AG20443 (cell line): ENCODE measurements at places on chromosomes 7 and 10.
A peak's percentile ranks its signal among the peaks of the same experiment; 100 is the strongest.

- DNase-seq: no peak
Observed at GRCh38 chr10:113030453-113030852, 80.4 kb downstream of the TCF7L2 start.

- no peak for DNase-seq
Observed at GRCh38 chr7:24731313-24731712, 26.0 kb downstream of the GSDME start.

- DNase-seq: no peak
Observed at GRCh38 chr7:1639532-1640175, 30.4 kb upstream of the ELFN1 start.

DNA sequence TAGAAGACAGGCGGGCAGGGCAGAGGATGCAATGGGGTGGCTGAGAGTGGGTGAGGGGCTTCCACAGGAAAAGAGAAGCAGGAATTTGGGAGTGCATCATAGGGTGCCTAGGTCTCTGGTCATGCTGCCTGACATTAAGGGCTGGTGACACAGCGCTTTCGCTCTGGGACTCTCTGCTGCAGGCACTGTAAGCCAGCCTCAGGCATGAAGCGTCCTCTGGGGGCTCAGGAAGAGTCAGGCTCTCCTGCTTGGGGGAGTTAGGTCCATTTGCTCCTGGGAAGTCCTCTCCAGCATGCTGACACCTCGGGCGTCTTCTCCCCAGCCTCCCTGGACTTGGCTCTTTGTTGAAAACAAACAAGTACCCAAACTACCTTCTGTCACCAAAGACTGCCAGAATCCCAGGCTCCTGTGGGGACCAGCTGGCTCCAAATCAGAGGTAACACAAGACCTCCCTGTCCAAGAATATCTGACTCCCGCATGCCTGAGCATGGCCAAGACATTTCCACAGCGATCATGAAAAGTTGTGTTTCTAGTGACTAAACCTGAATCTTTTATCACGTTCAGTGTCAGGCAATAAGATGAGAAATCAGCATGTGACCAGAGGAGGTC is 55.4 kb downstream of the GPR26 start:
- no peak for DNase-seq

GRCh38 chr7:15248514-15248913 is 313.3 kb downstream of the AGMO start:
- DNase-seq: no peak

DNA sequence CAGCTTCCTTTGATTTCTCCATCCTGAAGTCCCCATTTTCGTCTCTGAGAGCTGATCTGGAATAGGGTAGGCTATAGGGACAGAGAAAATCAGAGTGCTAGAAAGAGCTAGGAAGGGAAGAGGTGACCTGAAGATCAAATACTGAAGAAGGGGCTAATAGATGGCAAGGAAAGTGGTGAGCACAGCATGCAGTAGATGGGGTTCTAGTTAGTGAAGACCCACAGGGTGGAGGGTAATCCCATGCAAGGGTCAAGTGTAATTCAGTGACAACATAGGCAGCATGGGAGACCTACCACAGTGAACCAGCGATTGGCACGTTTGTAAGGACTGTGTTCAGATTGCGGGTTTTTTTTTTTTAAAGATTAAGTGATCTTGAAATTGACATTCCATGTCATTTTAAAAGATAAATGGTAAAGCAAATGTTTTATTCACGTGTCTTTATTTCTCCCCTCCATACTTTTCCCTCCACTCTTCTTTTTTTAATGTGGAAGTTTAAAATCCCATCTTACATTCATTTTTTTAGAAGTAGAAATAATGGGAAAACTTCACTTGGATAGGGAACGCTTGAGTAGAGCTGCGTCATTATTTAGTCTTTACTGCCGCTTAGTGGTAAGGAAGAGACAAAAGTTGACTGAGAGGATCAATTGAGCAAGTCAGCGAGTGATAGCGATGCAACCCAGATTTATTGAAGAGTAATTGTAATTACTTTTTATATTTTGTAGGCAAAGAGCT is 21.0 kb upstream of the ABI1 start:
- peak; percentile 69 for DNase-seq

GRCh38 chr7:26101361-26102151 is 50.4 kb upstream of the NFE2L3 start:
- DNase-seq: no peak

DNA sequence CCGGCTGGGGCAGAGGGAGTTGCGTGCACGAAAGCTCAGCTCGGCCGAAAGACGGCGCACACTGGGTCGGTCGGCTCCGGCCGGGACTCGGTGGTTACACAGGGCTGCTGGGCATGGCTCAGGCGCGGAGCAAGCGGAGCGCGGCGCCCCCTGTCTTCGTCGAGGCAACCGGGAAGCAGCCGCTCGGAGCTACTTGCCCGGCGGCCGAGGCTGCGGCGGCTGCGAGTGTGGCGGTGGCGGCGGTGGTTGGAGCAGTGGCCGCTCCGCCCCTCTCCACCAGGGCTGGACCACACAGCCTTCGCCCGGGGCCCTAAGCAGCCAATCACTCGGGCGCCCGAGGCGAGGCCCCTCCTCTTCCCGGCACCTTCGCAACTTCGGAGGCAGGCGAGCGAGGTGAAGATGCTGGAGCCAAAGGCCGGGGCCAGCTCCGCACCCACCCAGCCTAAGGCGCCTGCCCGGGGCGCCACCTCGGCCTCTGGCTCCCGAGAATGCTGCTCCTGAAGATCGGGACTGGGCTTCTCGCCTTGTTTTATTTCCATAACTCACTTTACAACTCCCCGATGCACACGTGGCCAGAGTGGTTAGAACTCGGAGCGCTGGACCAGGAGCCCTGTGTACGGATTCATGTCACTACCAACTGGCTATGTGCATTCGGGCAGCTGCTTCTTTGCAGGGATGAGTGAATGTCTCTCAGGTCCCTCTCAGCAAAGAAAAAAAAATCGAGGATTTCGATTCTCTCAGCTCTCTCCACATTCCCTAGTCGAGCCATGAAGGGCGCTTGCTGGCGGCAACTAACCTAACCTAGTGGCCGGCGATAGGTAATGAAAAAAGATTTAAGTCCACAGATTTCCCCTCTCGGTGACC is at the start of gene TLL2:
TSS of gene TLL2 (minus strand) at position 229 of the 864 bp plus-strand sequence. CDS start 241 bp downstream, outside the sequence.
- peak; percentile 96 for DNase-seq

- no peak for DNase-seq
Observed at GRCh38 chr10:12308736-12309375, 40.5 kb upstream of the CAMK1D start.

- DNase-seq: no peak
Observed at GRCh38 chr7:139482122-139482521, 1.4 kb downstream of the KLRG2 start.

GRCh38 chr10:37436357-37436756 is 311.0 kb downstream of the ANKRD30A start:
- no peak for DNase-seq

GRCh38 chr10:79315602-79315920 is 31.7 kb upstream of the PPIF start:
- no peak for DNase-seq

GRCh38 chr10:78176320-78177317 is 143.0 kb downstream of the RPS24 start:
- DNase-seq: no peak

DNA sequence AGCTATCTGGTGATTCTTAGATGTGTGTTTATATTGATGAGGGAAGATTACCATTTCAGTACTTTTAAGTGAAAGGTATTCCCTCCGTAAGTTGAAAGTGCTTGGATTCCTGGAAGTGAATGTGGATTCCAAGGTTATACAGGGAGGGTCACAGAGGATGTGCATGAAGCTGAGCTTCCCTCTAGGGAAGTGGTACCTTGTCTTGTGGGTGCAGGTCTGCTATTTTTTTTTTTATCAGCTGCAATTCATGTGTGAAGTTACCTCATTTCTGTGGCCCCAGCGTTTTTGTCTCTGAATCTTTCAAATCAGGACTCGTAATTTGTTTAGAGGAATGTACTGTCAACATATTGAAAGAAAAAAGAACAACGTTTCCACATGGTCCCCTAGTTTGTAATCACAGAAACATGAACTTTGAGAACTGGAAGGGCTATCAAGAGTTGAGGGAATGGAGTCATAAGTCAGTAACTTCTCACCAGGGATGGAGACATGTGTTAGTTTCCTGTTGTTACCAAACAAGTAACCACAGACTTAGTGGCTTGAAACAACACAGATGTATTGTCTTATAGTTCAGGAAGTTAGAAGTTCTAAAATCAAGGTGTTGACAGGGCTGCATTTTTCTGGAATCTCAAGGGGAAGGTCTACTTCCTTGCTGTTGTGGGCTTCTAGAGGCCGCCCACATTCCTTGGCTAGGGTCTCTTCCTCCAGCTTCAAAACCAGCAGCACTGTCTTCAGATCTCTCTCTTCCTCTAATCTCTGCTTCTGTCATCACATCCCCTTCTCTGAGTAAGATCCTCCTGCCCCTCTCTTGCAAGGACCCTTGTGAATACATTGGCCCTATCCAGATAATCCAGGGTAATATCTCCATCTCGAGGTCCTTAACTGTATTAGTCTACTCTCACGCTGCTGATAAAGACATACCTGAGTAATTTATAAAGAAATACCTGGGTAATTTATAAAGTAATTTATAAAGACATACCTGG is 64.4 kb downstream of the RAB18 start:
- DNase-seq: peak; percentile 31

DNA sequence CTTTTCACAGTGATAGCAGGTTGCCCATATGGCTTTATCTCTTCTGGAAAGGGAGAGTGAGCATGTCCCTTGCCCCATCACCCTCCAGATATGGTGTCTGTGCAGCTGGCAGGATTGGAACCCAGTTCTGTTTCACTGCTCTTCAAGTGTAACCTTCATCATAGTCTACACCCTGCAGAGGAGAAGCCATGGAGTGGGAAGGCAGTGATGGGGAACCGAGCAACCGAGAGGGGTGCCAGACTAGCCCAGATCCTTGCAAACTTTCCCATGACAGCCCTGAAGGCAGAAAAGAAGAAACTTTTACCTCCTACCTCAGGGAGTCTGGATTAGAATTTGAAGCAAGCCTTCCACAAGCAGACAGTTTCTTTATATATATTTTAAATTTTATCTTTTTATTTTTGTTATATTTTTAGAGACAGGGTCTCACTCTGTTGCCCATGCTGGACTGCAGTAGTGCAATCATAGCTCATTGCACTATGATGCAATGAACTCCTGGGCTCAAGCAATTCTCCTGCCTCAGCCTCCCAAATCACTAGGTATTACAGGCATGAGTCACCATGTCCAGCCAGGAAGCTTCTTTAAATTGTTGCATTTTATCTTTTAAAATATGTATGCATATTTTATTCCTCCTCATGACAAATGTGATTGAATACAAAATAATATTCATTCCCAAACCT is 133.3 kb downstream of the KCNMA1 start:
- no peak for DNase-seq

- no peak for DNase-seq
Observed at GRCh38 chr10:637221-637620, 52.2 kb downstream of the DIP2C start.
